ENCODE measurements at places on chromosomes 16 and 17.

DNA sequence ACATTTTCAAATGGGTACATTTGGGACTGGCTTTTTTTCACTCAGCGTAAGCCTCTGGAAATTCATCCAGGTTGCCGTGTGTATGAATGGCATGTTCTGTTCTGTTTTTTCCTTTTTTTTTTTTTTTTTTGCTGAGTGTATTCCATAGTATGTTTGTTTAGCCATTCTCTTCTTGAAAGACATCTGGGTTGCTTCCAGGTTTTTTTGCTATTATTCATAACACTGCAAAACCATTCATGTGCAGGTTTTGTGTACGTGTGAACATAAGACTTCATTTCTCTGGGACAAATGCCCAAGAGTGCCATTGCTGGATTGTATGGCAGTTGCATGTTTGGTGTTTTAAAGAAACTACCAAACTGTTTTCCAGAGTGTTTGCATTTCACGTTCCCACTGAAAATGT, 335.9 kb upstream of the TNRC6C start:
- DNase-seq: no peak

GRCh38 chr16:70778901-70779309, 22.1 kb downstream of the VAC14 start:
- peak; percentile 92 for DNase-seq

DNA sequence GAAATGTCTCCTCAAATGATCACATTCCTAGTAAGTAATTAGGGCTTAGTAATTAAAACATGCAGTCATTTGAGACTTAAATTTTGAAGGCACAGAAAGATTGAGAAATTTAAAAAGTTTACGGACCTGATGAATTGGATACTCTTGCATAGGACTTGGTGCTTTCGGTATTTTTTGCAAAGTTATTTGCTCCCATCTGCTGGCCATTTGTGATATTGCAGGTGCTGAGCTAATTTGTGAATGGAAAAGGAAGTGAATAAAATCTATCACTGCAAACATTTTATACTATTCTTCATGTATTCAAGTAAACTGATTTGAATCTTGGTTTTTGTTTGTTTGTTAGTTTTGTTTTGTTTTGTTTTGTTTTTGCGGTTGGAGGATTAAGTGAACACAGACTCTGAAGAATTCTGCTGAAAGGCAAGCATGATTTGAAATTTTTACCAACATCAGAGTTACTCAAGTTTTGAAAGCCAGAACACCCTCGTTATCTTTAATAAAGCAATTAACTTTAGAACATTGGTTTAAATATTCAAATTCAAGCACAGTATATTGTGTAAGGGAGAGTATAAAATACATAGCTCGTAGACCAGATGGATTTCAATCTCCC, 689.5 kb upstream of the RBFOX1 start:
- peak; percentile 48 for DNase-seq

DNA sequence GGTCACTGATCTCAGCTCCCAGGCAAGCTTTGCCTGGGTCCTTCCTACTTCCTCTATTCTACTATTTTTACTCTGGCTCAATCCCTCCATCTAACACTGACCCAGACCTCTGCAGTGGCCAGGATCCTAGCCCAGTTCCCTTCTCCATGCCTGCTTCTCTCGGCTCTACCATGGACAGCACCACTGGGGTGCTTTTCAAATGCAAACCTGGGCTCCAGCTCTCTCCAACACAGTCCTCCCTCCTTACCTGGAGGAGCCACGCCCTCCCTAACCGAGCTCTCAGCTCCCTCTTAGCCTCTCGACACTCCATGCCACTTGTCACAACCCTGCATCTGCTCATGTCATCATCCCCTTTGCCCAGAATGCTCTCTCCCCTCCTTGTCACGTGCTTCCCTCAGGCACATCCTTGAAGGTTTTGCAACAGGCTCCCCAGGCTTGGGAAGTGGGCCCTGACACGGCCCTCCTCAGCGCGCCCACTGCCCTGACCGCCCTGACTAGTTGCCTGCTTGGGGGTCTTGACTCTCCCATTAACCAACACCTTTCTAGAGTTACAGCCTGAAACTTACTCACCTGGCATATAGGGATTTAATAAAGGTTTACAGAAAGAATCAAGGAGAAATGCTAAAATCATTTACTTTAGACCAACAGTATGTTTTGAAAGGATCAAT, 41.6 kb downstream of the MARF1 start:
- no peak for DNase-seq

Measured in IMR-90 (cell line).